ENCODE measurements at places on chromosomes 5 and 9.
A peak's percentile ranks its signal among the peaks of the same experiment; 100 is the strongest.

GRCh38 chr5:67164856-67165525, 31.6 kb downstream of the CD180 start:
- no peak for DNase-seq

GRCh38 chr9:112421771-112422222, 41.9 kb downstream of the HSDL2 start:
- peak; percentile 2 for DNase-seq

DNA sequence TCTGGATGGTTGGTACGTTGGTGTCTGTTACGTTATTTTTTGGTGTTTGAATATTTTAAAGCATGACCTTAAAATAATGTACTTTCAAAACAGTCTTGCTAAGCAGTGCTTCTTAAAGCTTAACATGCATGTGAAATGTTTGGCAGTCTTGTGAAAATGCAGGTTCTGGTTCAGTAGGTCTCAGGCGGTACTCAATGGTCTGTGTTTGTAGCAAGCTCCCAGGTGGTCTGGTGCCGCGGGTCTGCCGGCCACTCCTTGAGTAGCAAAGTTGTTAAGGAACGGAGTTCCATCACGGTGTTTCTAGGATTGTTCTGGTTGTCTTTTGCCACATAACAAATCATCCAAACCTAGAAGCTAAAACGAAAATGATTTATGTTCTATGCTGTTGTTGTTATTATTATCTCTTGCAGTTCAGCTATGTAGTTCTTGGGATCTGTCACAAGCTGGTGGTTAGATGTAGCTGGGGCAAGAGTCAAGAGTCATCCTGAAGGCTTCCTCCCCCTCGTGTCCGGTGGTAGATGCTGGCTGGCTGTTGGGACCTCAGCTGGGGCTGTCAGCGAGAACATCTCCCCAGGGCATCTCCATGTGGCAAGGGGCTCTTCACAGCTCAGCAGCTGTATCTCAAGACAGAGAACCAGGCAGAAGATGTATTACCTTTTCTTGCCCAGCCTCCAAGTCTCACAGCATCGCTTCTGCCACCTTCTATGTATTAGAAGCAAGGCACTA, 186.8 kb downstream of the PALM2AKAP2 start:
- DNase-seq = no peak

DNA sequence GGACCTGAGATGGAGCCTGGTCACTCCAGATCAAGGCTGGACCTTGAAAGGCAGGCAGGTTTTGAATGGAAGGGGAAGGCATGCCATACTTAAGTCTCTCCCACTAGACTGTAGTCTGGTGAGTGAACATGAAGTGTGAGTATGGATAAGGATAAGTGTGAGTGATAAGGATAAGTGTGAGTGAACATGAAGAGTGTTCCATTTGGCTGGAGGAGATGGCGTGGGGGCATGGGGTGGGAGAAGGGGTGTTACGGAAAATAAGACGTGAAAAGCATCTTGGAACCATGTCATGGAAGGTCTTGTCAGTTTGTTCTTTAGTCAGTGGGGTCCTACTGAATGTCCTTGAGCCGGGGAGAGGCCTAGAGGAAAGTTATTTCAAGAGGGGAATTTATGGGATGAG, 32.8 kb downstream of the HMGXB3 start:
- no peak for DNase-seq

DNA sequence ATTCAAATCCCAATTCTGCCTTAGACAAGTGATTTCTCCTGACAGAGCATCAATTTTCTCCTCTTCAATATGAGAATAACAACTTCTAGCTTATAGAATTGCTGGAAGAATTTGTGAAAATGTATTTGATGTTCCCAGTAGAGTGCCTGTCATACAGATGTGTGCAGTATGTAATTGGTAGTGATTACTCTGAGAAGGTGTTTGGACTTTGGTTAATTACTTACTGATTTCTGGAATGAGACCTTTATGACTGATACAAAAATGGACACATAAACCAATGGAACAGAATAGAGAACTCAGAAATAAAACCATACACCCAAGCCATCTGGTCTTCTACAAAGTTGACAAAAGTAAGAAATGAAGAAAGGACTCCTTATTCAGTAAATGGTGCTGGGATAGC, 101.9 kb upstream of the TRIM32 start:
- DNase-seq = no peak

Data from fibroblast of mammary gland (primary cell).